ENCODE measurements at places on chromosomes 11 and 22.
A peak's percentile ranks its signal among the peaks of the same experiment; 100 is the strongest.

- DNase-seq: no peak
These were observed 1.6 kb downstream of the KCNK4 start for GRCh38 chr11:64292460-64293254.

DNA sequence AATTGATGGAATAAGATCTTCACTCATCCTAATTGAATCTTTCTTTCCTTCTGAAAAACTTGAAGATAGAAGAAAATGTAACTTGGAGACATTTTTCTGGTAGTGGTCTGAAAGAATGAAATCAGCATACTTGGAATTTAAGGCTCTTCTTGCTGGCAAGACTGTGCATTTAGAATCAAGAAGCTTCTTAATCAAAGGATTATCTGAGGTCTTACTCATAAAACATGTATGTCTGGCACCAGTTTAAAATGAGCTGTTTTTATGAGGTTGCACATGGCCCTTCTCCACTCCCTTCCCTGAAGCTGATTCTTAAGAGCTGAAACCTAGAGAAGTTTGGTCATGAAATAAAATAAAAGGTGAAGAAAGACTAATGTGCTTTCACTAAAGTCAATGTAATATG is 77.3 kb downstream of the ARHGEF12 start:
- DNase-seq: no peak

GRCh38 chr22:29456211-29456671 is 17.9 kb downstream of the RFPL1 start:
- DNase-seq: no peak

DNA sequence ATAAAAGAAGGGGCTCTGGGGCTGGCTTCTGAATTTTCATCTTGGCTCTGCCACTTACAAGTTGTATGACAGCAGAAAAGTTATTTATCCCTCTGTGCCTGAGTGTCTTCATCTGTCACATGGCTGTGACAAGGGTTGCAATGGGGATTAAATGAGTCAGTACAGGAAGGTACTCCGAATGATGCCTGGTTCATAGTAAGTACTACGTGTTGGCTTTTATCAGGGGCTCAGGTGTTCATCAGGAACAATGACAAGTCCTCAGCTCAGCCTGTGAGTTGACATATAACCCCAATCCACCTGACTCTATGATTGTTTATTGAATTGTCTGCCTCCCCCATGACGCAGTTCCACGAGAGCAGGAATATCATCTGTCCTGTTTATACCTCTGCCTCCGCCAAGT is 45.7 kb downstream of the PAMR1 start:
- no peak for DNase-seq

- DNase-seq: peak; percentile 51
These were observed at the start of gene BACE1 for GRCh38 chr11:117316197-117316961. TSS of gene BACE1 (minus strand) at chr11:117316256. CDS start at chr11:117315795, 461 bp downstream.

DNA sequence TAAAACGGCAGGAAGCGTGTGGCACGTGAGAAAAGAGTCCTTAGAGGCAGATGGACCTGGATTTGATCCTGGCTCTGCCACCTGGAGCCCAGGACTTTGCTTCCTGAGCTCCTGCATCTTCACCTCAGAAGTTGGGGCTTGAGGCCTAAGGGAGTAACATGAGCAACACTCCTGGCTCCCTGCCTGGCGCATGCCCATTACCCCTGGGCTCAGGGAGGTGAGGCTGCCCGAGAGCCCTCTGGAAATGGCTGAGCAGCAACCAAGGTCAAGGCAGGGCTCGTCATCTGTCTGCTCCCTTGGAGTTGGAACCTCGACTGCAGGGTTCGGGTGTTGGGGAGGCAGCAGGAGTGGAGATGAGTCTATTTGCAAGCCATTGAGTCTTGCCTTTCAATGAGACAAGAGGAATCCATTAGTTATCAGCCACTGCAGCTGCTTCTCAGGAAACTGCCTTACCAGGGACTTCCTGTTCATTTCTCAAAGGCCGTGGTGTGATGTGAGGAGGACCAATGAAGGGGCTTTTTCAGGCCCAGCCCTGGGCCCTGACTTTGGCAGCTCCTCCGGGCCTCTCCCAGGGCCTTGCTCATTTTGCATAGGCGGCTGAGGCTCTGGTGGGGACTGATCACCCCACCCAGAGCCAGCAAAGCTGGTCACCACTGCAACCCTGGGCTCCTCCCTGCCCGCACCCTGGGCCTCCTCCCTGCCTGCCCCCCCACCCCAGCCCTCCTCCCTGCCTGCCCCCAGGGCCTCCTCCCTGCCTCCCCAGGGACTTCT is 6.4 kb downstream of the FADS2 start:
- DNase-seq: peak; percentile 59

DNA sequence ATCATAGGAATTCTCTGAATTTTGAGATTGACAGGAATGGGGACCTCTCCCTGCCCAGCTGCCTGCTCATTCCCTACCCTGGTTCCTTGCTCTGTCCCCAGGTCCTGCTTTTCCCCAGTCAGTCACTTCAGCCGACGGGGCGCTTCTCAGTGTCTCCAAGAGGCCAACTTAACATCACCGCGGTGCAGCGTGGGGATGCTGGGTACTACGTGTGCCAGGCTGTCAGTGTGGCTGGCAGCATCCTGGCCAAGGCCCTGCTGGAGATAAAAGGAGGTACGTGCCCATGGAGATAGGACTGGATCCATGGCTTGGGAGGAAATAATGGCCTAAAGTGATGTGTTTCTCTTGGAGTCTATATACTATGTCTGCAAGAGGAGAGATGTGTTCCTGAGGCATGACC is 7.0 kb downstream of the ROBO3 start:
- DNase-seq: no peak

GRCh38 chr11:5891216-5891800 is 1.7 kb upstream of the OR52E5 start:
- no peak for DNase-seq

DNA sequence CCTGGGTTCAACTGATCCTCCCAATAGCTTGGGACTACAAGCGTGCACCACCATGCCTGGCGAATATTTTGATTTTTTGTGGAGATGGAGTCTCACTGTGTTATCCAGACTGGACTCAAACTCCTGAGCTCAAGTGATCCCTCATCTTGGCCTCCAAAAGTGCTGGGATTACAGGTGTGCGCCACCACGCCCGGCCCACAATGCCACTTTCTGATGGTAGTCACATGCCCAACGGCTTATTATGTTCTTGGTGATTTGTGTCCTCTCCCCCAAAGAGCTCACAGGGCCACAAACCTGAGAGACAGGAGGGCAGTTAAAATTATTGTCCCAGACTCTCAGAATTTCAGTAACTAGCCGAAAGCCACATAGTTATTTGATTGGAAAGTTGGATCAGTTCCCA is 9.6 kb downstream of the GRIK4 start:
- no peak for DNase-seq

GRCh38 chr11:69496202-69496557 is 14.7 kb downstream of the LINC01488 start:
- no peak for DNase-seq

GRCh38 chr11:104073950-104074705 is 37.7 kb downstream of the DDI1 start:
- DNase-seq: no peak

- DNase-seq: peak; percentile 60
These were observed 2.1 kb downstream of the KMT2A start for GRCh38 chr11:118438314-118438931.

DNA sequence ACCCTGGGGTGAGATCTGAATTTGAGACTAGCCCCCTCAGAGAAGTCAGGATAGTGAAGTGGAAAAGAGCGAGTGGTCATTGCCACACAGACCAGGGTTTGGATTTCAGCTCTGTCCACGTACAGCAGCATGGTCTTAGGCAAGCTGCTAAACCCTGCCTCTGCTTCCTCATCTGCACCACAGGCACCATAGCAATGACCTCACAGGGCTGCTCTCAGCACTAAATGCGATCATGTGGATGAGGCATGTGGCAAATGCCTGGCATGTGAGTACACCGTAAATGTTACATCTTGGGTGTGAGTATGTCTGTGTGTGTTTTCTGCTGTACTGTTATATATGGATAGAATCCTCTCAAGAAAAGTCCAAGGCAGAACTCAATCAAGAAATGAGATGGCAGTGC is 15.8 kb downstream of the NAV2 start:
- DNase-seq: no peak

GRCh38 chr22:48709976-48710375 is 1117.7 kb downstream of the BRD1 start:
- DNase-seq: no peak

- DNase-seq: no peak
These were observed 539.6 kb upstream of the LRRC4C start for GRCh38 chr11:41999066-41999465.

- DNase-seq: peak; percentile 73
These were observed 9.1 kb downstream of the LMF2 start for GRCh38 chr22:50498322-50498890.

GRCh38 chr11:102111787-102112508 is 1.7 kb downstream of the YAP1 start:
- DNase-seq: peak; percentile 30

- no peak for DNase-seq
These were observed 549.1 kb downstream of the INSC start for GRCh38 chr11:15663777-15664218.

- DNase-seq: no peak
These were observed 50.3 kb downstream of the TRIOBP start for GRCh38 chr22:37747080-37747714.

GRCh38 chr11:47987781-47988180 is 7.4 kb downstream of the PTPRJ start:
- no peak for DNase-seq

- no peak for DNase-seq
These were observed 5.6 kb downstream of the JHY start for GRCh38 chr11:122888162-122888561.

DNA sequence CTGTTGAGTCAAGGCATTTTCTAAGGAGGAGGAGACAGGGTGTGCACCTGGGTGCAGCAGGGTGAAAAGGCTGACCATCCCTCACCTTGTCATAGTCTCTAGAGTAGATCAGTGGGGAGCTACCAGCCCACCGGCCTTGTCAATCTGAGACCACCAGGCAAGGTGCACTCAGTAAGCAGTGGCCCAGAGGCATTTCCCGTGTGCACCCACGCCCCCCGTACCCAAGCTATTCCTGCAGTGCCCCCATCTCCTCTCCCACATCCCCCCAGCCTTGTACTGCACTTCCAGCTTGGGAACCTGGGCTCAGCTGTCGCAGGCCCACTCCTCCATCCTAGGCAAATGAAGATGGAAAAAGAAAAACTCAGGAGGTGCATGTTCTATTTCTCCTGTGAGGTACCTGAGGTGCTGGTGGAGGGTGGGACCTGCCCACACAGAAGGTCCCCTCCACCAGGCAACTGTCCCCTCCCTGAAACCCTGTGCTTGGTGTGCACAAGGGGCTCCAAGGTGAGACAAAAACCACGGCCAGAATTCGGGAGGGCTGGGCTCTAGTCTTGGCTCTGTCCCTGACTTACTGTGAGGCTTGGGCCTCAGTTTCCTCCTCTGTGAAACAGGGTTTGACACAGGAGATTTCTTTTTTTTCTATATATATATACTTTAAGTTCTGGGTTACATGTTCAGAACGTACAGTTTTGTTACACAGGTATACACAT is 8.4 kb downstream of the P2RY2 start:
- DNase-seq: no peak

GRCh38 chr11:73318501-73319011 is 10.5 kb downstream of the ARHGEF17 start:
- DNase-seq: no peak

DNA sequence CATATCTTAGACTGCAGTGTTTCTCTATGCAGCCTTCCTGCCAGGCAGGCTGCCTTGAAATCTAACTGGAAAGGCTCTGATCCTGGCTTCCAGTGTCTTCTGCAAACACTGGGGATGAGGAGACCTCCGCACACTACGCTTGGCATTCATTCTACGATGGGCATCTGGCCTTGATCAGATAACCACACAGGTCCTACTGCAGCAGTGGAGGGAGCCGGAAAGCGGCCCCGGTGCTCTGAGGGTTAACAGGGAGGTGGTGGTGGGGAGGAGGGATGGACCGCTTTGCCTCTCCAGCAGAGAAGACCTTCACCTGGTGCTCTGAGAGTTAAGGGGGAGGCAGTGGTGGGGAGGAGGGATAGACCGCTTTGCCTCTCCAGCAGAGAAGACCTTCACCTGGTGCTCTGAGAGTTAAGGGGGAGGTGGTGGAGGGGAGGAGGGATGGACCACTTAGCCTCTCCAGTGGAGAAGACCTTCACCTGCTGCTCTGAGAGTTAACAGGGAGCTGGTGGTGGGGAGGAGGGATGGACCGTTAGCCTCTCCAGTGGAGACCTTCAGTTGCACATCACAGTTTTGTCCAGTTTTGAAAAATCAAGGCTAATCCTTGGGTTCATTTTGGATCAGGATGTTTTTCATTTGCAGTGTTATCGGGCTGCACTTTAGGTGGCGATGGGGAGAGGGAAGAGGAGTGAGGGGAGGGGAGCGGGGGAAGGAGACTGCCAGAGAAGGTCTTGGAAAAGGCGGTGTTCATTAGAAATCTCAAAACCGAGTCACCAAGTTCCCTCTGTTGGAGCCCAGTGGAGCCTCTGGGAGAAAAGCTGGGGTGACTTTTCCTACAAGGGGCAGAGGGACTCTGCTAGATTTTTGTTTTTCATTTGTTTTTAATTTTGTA is 5.6 kb downstream of the GAL start:
- no peak for DNase-seq

DNA sequence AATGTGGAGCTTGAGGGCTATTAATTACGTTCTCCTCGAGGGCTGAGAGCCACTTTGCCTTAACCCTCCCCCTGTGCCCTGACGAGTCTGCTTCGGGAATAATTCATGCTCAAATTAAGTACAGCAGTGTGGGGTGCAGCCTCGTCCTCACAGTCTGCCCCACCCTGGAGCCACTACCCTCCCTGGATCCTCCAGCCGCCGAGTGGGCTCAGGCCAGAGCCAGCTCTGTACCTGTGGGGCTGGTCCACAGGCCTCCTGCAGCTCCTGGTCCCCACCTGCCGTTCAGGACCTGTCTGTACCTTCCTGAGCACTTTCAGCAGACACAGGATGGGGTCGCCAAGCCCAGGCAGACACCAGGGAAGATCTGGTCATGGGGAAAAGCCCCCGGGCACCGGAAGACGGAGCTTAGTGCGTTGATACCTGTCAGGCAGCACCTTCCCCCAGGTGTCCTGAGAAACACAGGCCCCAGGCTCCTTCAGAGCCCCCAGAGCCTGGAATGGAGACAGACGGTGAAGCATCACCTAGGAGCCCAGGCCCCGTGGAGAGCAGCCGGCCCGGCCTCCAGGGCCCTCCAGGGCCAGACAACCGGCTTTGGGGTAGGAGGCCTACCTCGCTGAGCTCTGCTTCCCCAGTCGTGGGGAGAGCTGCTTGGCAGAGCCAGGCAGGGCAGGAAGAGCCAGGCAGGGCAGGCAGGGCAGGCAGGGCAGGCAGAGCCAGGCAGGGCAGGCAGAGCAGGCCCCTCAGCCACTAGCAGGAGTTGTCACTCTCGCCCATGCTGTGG is 9.7 kb downstream of the TSPAN32 start:
- no peak for DNase-seq

GRCh38 chr22:48103126-48103875 is 1340.9 kb downstream of the TBC1D22A start:
- DNase-seq: no peak

DNA sequence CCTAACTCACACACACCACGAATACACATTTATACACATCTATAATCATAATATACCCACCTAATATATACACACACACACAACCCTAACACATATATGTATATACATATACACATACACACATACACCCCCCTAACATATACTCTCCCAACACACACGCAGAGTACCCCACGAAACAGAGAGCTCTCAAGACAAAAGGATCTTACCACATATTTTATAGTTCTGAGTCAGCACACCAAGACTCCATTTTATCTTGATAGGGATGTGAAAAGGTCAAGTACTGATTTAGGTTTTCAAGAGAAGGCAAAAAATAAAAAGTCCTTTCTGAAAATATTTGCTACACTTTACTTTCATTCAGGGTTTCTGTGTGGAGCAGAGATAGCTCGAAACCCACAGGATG is 1207.2 kb downstream of the LRRC4C start:
- no peak for DNase-seq

GRCh38 chr11:14242733-14243132 is 116.2 kb downstream of the RRAS2 start:
- DNase-seq: no peak

All from activated T-cell treated with anti-CD3 and anti-CD28 coated beads, Interleukin-2, amount 50 U/mL, for 24 hours (primary cell).